ENCODE measurements at places on chromosomes 16 and 17.

DNA sequence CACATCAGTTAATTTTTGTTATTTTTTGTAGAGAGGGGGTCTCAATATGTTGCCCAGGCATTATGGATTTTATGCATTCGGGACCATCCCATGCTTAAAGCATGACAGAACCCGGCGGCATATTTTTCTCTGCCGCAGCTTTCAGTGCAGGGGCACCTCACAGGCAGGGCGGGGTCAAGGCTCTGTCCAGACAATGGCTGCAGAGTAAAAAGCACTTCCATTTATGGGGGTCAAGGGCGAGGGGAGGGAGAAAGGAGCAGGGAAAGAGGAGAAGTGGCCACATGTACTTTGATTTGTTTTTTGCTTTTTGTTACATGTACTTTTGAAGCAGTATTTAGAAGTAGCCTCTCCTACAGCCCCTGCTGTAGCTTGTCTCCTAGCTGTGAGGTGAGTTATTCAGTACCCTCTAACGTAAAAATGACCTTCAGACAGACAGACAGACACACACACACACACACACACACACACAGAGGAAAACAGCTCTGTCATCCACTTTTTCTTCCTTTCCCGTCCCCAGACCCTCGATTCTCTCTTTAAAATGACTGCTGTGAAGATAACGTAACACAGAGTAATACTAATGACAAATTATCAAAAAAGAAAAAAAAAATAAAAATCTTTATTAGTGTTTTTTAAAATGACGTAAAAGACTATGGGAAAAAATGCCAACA is 856 bp upstream of the SCPEP1 start:
- DNase-seq: no peak

- no peak for DNase-seq
Observed at GRCh38 chr17:3015890-3016289, 47.5 kb downstream of the OR1D5 start.

DNA sequence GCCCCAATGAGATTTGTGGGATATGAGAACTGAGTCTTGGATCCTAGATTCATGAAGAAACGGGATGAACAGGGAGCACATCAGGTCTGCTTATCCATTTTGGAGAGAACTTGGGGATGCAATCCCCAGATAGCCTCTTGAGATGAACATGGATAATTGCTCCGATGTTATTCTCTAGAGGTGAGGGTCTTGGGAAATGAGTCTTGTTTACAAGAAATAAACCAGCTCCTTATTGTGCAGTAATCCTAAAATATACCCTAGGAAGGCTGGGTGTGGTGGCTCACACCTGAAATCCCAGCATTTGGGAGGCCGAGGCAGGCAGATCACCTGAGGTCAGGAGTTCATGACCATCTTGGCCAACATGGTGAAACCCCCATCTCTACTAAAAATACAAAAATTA is at the start of gene OR1D2:
OR1D2 (minus strand) TSS at position 101 of the 400 bp plus-strand sequence. CDS start 11,426 bp downstream, outside the sequence.
- no peak for DNase-seq

DNA sequence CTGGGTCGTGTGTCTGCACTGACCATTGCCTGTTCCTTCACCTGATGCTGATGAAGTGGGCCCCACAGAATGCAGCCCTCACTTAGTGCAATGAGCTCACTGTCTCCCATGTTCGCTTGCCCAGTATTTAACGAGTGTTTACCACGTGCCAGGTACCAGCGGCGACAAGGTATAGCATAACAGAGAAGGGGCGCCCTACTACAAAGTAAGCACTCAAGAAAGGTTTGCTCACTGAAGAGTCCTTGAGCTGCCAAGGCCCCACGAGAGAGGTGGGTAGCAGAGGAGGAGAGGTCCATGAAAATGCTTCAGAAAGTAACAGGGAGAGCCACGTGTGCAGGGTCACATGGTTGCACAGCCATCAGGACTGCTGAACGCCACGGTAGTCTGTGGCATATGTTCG is 230.0 kb downstream of the NTN1 start:
- no peak for DNase-seq

DNA sequence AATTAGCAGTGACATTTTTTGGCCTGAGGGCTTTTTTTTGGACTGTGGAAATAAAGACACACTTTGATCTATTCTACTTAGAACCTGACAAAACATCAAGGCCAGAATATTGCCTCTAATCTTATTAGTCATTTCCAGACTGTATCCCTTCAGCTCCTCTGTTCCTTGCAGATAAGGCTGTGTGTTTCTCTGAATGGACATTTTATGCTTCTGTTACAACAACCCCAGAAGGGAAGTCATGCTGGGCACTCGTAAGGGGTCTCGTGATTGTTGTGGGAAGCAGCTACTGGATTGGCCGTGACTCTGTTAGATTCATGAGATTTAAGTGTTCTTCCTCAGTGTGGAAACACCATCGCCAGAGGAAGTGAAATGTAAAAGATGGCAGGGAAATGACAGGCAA is 31.6 kb upstream of the HS3ST2 start:
- DNase-seq: no peak

DNA sequence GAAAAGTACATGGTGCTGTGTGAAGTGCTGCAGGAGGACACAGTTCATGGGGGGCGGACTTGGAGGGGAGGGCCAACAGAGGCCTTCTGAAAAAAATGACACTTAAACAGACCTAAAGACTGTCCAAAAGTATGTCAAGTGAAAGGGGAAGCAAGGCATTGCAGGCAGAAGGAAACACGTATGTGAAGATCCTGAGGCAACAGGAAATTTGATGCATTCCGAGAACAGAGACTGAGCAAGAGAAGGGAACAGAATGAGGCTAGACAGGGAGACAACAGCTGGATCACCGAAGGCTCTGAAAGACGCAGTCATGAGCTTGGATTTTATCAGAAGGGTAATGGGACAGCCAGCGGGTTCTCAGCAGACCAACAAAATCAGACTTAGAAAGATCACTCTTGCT is 1.1 kb downstream of the IFT20 start:
- DNase-seq: no peak

GRCh38 chr17:13365331-13365730 is 236.4 kb downstream of the HS3ST3A1 start:
- DNase-seq: no peak

All from activated T-cell treated with anti-CD3 and anti-CD28 coated beads, Interleukin-2, amount 50 U/mL, for 48 hours (primary cell).